Stimulated activated naive B cell treated with anti-CD40 and anti-IgM and Interleukin-4, amounts not matched to agents 10 μg/mL and 1 μg/mL and 100 μg/mL, for 72 hours (primary cell): ENCODE measurements at places on chromosomes 13 and 19.

DNA sequence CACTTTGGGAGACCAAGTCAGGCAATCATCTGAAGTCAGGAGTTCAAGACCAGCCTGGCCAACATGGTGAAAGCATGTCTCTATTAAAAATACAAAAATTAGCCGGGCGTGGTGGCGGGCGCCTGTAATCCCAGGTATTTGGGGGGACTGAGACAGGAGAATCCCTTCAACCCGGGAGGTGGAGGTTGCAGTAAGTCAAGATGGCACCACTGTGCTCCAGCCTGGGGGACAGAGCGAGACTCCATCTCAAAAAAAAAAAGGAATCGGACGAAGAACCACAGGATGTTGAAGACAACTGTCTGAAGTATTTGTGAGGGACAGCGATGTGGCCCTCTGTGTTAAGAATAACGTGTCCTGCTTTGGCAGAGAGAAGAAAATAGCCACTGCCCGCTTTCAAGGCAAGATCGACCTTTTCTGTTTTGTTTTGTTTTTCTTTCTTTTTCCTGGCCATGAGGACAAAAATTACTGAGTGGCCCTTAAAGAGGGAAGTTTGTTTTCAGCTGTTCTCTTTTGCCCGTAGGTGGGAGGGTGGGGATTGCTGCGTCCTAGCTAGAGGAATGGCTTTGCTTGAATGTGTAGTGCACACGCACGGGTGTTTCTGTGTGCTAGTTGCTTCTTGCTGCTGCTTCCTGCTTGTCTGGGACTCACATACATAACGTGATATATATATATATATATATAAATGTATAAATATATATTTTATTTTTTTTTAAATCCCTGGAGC, 6.2 kb upstream of the PRKCG start:
- no peak for DNase-seq

GRCh38 chr13:73693215-73693614, 441.0 kb downstream of the KLF12 start:
- DNase-seq, result no peak

DNA sequence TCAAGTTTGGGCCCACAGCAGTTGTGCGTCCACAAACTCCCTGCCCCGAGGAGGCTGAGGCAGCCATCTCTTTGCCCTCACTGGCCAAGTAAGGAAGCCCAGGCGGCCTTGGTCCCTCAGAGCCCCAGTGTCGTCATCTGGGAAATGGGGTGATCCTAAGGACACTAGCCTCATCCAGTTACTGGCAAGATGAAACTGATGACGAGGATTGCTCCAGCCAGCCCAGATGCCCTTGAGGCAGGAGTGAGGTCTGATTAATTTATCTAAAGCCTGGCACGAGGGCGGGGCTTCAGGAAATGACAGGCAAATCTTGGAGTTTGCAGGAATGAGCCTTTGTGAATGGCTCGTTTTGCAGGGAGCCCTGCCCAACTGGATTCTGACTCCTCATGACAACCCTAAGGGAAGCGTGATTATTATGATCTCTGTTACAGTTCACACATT, 5.6 kb downstream of the LIPE start:
- no peak for DNase-seq

- no peak for DNase-seq
Observed at GRCh38 chr13:53368948-53369347, 340.3 kb downstream of the OLFM4 start.

- DNase-seq, result no peak
Observed at GRCh38 chr19:24073807-24074206, 13.2 kb upstream of the ZNF254 start.

GRCh38 chr13:103976371-103976770, 910.2 kb upstream of the SLC10A2 start:
- DNase-seq, result no peak

DNA sequence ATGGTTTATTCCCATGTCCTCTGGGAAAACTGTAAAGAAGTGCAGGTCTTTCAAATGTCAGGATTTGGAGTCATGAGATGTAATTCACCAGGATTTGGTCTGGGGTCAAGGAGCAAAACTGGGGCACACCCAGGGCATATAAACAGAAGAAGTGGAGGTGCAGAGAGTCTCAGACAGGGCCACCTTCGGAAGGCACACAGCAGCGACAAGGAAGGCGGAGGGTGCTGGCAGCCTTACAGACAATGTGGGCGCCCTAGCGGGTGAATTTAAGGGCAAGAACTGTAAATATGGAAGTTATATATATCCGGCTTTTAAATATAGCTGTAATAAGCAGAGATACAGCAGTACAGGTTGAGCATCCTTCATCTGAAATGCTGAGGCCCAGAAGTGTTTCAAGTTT, 31.2 kb downstream of the DHRS12 start:
- DNase-seq, result no peak
